ENCODE measurements at places on chromosomes 13 and 19.

DNA sequence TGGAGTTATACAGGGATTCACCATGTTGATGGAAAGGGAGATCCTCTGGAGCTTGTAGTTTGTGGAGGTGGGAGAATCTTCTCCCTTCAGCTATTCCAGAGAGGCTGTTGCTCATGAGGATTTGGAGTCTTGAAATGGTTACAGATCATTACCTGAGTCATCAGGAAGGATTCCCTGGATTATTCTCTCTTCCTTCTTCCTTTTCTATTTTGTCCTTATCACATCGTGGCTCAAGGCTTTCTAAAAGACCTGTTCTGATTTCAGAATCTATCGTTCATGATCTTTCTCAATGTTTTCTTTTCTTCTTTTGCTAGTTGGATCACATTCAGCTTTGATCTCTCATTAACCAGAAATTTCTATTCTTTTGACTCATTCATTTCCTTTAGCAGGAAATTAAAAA lies 196.0 kb downstream of the KLF5 start:
- DNase-seq = no peak

- no peak for DNase-seq
Observed at GRCh38 chr19:30028992-30029343, 86.9 kb downstream of the URI1 start.

DNA sequence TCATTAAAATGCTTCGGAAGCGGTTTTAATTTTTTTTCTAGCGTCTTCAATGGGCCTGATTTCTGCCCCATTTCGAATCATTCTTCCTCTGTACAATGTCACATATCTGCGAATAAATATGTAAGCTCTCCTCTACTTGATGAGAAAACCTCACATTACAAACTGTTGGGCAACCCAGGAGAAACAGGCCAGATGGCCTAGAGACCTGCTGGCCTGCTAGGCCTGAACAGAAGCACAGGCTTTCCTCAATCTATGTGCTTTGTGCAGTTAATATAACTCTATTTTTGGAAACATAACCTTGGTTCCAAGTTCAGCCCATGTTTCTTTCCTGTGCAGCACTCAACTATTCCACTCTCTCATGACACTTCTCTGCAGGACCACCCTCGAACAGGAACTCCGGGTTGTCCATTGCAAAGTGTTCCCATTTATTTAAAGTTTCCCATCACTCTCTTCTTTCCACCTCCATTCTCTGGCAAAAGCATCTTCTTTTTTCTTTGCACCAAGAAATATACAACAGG lies 42.0 kb downstream of the DCLK1 start:
- no peak for DNase-seq

- DNase-seq = no peak
Observed at GRCh38 chr13:67408798-67409197, 178.7 kb upstream of the PCDH9 start.

DNA sequence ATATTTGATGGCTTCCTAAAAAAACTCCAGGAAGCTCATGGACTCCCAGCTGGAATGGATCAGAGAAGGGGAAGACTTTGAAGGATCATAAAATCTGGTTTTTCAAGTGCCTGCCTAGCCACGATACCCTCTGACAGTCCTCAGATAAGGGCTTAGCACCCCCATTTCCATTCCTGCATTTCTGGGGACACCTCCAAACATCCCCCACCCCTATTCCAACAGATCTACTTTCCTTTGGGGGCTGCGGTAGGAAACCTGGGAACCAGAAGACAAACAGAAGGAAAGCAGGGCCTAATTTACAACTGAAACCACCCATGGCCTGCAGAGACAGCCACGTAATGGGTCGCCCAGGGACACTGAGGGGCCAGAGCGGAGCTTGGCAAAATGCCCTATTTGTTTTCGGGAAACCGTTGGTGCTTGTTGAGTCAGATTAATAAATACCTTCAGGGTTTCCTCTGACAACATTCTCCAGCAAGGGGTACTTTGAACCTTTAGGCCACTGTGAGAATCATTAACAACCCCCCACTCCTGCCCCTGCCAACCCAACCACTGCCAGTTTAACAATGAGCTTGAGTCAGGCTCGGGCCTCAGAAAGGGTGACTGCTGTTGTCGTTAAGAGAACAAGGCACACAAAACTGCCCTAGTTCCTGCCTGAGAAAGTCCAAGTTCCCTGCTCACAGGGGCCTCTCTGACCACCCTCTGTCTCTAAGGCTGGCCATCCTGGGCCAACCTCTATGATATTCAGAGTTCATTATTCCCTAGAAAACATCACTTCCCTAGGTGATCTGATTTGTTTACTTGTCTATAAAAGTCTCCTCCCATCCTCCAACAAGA lies 23.5 kb downstream of the RHPN2 start:
- DNase-seq = no peak
